ENCODE measurements at places on chromosomes 11 and 22.

DNA sequence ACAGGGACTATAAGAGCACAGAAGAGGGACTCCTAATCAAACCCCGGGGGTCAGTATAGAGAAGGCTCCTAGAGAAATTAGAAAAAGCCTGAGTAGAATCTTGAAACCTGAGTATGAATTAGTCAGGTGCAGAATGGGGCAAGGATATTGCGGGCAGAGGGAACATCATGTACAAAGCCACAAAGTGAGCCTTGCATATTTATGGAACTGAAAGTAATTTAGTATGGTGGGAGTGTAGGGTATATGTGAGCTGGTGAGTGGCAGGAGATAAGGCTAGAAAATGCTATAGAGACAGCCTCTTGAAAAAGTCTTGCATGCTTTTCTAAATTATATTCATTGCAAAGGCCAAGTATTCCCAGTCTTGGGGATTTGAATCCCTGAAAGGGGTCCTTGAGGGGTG, 93.7 kb downstream of the STIM1 start:
- no peak for DNase-seq

DNA sequence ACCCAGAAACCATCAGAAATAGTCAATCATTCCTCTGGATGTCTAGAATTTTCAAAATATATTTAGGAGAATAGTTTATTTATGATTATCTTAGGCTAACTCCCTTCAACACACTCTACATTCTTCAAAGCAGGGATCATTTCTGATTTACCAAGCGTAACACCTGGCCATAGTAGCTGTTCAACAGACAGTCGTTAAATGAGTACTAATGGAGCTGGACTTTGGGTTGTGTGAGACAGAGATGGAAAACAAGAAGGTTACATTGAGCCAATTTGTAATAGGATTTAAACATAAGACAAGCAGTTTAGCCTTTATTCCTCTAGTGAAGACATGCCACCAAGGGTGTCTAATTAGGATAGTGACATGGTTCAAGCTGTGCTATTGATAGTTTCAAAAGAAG, 129.2 kb upstream of the ANO3 start:
- DNase-seq: no peak

DNA sequence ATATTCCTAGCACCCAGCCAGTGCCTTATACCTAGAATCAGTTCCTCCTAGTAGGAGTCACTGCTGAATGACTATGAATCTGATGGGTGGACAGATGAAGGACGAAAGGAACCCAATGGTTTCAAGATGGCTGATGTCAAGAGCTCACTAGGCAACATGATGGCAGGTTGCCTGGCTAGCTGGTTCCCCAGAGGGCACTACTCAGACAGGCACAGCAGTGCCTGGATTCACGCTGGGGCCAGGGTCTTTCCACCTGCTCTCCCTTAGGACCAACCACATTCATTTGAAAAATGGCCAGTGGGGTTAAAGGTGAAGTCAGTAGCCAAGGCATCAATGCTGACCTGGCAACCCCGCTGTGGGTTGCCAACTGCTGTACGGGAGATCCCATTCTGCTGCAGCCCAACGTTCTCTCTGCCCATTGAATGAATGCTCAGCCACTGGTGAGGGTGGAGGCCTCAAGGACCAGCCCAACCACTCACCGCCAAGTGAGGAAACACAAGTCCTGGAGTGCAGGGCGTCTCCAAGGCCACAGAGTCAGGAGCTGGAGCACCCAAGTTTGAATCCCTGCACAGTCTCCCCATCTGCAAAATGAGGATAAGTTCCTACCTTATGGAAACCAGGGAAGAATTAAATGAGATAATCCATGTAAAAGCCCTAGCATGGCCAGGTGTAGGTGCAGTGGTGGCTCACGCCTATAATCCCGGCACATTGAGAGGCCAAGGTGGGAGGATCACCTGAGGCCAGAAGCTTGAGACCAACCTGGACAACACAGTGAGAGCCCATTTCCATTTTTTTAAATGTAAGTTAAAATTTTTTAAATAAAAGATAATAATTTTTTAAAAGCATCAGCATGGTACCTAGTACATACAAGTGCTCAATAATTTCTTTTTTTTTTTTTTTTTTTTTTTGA, 12.4 kb downstream of the MYH9 start:
- no peak for DNase-seq

GRCh38 chr22:50102946-50103345, 13.1 kb downstream of the MOV10L1 start:
- no peak for DNase-seq

DNA sequence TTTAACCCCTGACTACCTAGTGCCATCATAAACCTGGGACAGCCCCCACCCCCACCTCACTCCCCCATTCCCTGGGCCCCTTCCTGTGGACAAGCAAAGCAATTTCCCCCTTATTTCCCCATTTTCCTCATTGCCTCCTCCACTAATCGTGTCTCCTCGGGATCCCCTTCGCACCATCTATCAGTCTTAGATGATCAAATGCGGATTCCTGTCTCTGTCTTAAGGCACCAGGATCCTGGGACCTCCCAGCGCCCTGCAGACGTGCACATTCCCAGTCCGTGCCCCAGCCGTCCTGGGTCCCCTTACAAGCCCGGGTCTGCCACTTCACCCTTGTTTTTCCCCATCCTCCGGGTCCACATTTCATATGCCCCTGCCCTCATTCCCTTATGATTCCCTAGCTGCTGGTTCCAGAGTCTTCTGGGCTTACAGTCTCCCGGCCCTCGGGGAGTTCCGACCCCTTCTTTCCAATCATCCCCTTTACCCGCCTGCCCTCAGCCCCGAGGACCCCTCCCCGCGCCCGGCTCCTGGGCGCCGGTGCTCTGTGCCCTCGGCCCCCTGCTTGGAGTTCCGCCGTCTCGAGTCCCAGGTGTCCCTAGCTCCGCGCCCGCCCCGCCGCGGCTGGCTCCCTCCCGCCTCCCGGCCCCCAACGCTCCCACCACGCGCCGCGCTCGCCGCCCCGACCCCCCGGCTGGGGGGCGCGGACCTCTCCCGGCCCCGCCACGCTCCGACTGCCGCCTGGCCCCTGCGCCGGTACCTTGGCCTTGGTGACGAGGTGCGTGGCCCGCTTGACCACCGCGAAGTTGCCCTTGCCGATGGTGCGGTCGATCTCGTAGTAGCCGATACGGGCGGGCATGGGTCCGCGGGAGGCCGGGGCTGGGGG, 599 bp downstream of the SIK3 start:
- DNase-seq: no peak

DNA sequence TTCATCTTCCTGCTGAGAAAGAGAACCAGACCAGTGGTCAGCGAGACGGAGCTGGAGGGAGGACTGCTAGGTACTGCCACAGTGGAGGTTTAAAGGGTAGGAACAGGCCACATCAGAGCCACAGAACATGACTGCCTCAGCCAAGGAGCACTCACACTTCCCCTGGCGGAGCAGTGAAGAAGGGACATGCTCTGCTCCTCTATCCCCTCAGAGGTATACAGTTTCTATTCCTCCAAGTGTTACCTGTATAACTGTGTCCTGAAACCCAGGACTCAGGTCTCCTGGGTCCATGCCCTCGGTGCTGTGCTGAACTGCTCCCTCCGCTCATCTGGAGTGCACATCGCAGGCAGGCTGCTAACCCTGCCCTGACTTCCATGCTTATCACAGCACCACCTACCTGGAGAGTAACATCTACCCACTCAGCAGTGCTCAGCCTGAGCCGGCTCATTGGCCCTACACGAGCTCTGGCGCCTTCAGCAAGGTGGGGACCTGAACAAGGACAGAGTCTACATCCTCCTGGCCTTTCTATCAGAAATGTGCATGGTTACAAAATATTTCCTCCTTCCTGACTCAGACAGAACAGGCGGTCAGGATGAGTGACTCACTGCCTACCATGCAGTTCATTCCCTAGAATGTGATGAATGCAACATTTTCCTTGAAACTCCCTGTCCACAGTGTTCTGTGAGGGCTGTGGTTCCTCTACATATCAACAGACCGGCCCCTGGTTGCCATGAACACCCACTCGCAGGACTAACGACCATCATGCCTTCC, 52.9 kb downstream of the C11orf58 start:
- DNase-seq: no peak

DNA sequence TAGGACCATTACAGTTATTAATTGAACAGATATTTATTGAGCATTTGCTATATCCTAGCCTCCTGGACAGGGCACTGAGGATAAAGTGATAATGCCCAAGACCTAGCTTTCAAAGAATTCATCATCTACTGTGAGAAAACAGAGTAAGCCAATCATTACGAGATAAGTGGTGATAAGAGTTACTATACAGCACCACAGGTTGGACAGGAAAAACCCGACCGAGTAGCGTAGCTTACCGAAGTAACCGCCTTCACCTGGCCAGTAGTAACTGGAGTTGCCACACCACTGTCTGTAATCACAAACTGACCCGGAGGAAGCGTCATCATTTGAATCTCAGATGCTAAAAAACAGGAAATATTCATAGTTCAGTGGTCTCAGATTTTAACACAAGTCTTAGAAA, 10.0 kb upstream of the NFRKB start:
- no peak for DNase-seq

- DNase-seq: no peak
Measured at GRCh38 chr11:69704508-69705253, 859 bp upstream of the FGF19 start.

- DNase-seq: no peak
Measured at GRCh38 chr22:36493690-36494110, 12.3 kb upstream of the TXN2 start.

- no peak for DNase-seq
Measured at GRCh38 chr22:46593211-46593681, 26.9 kb upstream of the GRAMD4 start.

GRCh38 chr11:63884196-63884932, 32.6 kb downstream of the RCOR2 start:
- DNase-seq: no peak

DNA sequence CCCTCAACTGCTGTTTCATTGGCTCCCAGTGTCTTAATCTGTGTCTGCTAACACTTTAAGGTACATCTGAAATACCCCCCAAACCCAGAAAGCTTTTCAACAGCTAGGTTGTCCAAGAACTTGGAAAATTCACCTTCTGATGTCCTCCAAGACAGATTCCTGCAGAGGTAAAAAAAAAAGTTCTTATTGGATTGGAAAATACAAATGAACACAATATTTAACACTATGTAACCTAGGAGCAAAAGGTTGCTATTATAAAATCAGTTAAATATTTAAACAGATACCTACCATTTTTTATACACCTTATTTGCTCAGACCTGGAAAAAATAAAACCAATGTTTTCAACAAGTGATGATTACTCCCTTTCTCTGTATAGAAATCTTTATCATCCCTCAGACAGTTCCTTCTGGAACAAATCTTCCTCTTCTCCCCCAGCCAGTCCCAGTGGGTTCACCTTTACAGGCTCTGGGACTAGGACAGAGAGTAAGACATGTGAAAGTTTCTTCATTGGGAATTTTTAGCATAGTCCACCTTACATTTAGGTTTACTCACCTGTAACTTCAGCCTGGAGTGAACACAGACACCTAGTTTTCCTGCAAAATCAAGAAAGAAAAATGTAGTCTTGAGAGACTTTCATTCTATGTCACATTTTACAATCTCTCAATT, 13.3 kb upstream of the WDR74 start:
- DNase-seq: no peak

- no peak for DNase-seq
Measured at GRCh38 chr11:67634366-67635230, 4.9 kb upstream of the NUDT8 start.

DNA sequence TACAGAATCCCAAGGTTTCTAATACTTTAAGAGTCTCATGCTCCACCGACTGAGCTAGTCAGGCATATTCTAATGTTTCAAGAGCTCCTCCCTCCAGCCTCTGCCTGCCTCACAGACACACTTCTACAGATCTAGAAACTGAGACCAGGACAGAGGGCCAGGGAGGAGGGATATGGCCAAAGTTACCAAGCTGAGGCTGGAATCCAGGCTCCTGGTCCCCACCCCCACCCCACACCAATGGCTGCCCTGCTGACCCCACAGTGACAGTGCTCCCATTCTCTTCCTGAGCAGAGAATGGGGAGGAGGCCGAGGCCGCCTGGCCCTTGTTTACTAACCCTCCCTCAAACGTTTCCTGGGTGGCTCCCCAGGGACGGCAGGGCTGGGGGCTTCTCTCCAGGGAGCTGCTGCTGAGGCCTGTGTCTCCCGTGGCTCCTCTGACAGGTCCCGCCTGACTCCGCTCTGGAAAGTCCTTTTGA, 2.2 kb downstream of the PLEKHB1 start:
- no peak for DNase-seq

- peak; percentile 54 for DNase-seq
Measured at GRCh38 chr11:65427691-65428577, 5.3 kb downstream of the NEAT1 start.

DNA sequence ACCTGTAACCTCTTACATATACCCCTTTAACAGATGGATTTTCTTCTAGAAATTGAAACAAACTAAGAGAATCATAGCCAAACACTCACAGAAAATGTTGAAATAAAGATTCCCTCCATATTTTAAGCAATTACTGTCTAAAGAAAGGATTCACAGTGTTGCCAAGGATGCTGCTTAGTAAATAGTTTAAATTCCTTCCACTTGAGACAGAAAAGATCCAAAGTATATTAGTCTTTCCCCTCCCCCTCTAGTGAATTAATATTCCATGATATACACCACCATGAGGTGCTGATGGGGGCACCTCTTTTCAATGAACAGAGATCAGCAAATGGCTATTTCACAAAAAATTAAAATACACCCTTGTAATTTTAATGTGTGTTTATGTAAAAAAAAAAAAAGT, 186.8 kb downstream of the SOX6 start:
- DNase-seq: no peak

DNA sequence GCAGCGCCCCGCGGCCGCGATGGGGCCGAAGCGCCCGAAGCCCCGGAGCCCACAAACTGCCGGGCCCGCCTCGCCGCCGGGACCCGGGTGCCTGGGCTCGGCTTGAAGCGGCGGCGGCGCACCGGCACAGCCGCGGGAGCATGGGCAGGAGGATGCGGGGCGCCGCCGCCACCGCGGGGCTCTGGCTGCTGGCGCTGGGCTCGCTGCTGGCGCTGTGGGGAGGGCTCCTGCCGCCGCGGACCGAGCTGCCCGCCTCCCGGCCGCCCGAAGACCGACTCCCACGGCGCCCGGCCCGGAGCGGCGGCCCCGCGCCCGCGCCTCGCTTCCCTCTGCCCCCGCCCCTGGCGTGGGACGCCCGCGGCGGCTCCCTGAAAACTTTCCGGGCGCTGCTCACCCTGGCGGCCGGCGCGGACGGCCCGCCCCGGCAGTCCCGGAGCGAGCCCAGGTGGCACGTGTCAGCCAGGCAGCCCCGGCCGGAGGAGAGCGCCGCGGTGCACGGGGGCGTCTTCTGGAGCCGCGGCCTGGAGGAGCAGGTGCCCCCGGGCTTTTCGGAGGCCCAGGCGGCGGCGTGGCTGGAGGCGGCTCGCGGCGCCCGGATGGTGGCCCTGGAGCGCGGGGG, 346 bp downstream of the FJX1 start:
- DNase-seq: no peak

- no peak for DNase-seq
Measured at GRCh38 chr11:130449996-130450769, 1.7 kb downstream of the ADAMTS15 start.

All from DMS 273 treated with DMSO at 0.1 percent for 48 hours (cell line).